ENCODE measurements at places on chromosomes 1 and 21.

DNA sequence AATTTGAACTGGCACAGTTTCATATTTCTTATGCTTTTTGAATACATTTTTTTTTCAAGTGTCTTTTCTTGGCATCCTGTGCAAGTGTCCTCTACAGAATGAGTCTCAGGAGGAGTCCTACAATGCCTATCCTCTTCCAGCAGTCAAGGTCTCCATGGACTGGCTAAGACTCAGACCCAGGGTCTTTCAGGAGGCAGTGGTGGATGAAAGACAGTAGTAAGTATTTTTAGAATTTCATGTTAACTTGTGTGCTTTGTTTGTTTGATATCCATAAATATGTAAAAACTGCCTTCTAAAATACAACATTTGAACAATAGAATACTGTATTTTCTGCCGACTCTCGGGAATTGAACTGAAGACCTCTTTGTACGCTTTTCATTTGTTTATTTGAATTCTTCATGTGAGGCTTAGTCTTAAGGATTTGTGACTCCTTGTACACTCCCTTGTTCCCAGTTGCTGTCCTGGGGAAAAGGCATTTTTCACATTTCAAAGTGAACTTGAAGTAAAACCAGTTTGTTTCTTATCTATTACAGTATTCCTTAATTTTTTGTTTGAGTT is 56.6 kb downstream of the NCF2 start:
- no peak for DNase-seq

- DNase-seq = no peak
These were observed 101.5 kb upstream of the SLFNL1 start for GRCh38 chr1:41122851-41123518.

- DNase-seq = no peak
These were observed 28.8 kb downstream of the ABCG1 start for GRCh38 chr21:42247716-42248115.

- DNase-seq = peak; percentile 50
These were observed 67.4 kb downstream of the ARHGEF10L start for GRCh38 chr1:17606826-17607440.

DNA sequence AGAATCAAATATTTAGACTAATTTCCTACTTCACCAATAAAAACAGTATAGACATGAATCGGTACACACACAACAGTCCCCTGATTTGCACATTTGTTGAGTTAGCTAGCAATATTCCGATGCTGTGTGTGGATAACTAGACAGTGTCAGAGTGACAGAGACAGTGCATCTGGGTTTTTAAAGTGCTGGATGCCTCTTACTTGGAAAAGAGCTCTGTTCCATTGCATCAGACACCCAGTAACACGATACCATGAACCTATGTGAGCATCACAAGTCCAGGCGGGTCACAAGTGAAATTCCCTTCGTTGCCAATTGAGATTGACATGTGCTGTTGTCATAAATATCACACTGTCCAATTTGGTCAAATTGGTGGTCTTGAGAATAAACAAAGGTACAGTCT is 82.0 kb upstream of the ESRRG start:
- no peak for DNase-seq

- no peak for DNase-seq
These were observed 9.2 kb upstream of the TFF1 start for GRCh38 chr21:42375506-42375905.

DNA sequence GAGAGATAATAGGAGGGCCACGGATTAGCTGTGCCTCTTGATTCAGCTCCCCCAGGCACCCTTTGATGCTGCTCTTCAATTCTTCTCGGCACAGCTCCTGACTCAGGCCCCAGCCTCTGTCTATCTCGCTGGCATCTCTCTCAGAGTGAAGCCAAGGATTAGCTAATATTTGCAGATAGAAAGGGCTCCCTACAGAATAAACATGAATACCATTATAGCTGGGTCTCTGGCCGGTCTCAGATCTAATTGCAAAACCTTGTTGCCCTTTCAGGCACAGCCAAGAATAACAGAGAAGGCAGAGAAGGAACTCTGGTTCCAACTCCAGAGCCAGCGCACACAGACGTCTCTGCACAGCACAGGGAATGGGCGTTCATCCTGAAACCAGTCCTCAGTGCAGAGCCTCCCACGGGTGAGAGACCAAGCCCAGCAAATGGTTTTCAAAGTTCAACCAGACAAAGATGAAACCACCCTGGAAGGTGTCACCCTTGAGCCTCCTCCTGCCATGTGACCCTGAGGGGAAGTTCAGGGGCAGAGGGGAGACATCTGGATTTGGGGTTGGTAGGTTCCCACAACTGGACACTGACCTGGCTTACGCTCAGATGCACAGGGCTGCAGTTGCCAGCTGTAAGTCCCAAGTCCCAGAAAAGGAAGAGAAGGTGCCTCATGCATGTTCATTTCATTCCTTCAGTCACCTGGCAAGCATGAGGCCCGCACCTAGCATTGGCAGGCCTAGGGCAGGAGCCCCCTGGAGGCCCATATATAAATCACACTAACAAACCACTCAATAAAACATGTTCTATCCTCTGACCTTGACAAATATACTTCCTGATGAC is 394.0 kb downstream of the NPHP4 start:
- DNase-seq = peak; percentile 12

GRCh38 chr1:31617916-31618746 is 642 bp downstream of the HCRTR1 start:
- no peak for DNase-seq

DNA sequence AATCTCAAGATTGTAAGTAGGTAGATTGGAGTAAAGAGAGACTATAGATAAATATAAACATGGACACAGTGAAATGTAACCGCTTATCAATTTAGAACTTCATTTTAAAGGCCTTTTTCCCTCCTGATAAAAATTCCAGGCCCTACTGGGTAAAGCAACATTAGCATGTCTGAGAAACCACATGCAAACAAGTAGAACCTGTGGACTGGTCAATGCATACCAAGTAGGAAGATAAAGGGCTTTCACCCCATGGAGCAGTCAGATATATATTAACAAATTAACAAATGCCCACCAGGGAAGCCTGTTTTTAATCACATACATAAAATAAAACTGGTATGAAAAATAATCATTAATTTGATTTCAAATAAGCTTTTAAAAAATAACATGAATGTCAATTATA is 8.1 kb downstream of the DPH5 start:
- DNase-seq = no peak

DNA sequence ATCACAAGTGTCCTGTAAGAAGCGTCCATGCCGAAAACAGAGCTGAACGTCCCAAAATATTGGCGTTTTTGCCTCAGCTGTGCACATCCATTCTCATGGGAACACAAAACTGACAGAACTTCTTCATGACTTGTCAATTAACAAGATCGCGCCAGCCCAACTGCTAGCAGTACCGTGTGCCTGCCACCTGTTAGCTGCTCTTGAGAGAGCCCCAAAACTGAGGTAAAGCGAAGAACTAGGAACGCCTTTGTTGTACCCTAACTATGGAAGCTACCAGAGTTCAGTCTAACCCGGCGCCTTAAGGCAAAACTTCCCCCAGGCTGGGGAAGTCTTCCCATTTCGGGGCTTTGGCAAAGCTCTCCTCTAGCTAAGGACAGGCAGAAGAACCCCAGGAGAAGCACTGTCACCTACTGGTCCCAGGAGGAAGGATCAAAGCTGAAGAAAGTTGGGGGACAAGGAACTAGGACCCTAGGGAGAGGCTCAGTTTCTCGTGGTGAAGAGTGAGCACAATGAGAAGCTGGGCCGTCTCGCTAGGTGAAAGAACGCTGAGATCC is 719 bp downstream of the EYA3 start:
- no peak for DNase-seq

DNA sequence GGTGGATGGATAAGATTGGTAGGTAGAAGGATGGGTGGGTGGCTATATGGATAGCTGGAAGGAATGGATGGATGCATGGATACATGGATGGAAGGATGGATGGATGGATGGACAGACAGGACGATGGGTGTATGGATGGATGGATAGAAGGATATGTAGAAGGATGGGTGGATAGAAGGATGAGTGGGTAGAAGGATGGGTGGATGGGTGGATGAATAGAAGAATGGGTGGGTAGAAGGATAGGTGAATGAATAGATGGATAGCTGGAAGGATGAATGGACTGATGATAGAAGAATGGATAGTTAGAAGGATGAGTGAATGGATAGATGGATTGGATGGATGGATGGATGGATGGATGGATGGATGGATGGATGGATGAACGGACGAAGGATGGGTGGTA is 5.0 kb downstream of the MASP2 start:
- DNase-seq = no peak

DNA sequence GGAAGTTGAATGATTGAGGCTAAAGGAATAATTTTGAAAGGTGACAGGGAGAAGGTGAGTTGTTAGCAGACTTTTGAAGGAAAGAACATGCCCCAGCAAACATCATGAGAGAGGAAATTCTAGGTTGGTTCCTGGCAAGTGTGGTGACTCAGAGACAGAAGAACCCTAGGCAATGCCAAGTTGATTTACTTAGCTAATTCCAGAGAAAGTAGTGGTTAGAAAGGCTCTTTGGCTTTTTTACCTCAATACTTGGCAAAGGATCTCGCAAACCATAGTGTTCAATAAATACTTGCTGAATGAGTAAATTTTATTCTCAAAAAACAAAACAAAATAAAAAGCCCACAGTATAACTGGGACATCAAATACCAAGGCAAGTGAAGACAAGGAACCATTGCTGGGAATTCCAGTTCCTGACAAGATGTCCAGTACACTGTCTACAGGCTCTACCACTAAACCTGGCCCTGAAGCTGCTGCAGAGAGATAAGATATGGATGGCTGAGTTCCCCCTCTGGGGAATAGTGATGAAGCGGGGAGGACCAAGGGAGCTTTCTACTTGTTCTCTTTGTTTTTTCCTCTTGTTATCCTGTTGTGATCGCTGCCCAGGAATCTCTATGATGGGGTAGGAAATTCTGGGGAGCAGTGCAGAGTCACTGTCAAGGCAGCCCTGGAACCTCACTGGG is 48.2 kb downstream of the IL12RB2 start:
- DNase-seq = no peak

- DNase-seq = no peak
These were observed 21.5 kb downstream of the EPHB2 start for GRCh38 chr1:22731924-22732720.

GRCh38 chr21:38286739-38287471 is 30.1 kb downstream of the KCNJ15 start:
- no peak for DNase-seq

DNA sequence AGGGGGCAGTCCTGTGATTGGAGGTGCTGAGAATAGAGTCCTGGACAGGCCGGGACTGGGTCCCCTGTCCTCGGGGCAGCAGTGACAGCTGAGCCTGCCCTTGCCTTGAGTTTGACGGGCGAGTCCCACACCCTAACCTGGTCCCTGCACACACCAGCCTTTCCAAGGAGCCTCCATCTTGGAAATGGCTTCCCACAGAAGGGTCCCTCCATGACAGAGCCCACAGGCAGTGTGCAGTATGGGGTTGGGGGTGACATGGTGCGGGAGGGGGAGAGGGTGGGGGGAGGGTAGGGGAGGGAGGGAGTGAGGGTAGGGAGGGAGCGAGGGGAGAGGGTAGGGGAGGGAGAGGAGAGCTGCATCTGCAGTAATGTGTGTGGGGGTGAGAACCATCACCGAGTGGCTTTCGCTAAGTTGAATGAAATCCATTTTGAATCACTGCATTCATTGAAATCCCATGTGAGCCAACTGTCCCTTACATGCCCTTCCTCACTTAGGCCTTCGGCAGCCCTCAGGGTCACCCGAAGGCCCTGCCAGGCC is 10.1 kb upstream of the TMEM52 start:
- no peak for DNase-seq

DNA sequence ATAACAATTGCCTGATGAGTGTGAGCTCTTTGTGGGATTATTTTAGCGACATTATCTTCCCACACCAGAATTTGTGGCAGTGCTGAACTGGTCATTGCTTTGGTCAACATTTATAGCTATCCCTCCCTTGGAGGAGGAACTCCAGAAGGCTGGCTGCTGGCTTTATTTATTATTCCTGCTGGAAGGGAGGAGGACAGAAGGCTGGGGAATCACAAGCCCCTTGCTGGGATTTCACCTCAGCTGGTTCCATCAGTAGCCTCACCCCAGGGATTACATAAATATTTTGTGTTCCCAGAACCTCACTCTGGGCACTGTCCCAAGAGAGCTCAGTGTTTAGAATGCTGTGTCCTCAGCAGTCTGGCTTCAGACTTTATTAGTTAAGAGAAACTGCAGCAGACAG is 102.8 kb upstream of the C1orf21 start:
- peak; percentile 6 for DNase-seq

- DNase-seq = no peak
These were observed 45.5 kb downstream of the NCF2 start for GRCh38 chr1:183544598-183545297.

- DNase-seq = no peak
These were observed 44.4 kb downstream of the DIPK1A start for GRCh38 chr1:92916899-92917298.

- peak; percentile 28 for DNase-seq
These were observed 316.0 kb downstream of the LMO4 start for GRCh38 chr1:87644579-87645190.

GRCh38 chr21:33339135-33339534 is 14.4 kb downstream of the IFNAR1 start:
- no peak for DNase-seq

- DNase-seq = no peak
These were observed 1.5 kb downstream of the HIPK1 start for GRCh38 chr1:113930499-113931161.

- DNase-seq = no peak
These were observed 163.3 kb downstream of the ETS2 start for GRCh38 chr21:38968887-38969543.

- no peak for DNase-seq
These were observed at the start of gene MAP3K21 for GRCh38 chr1:233327651-233328141. MAP3K21 (plus strand) TSS chr1:233327724; CDS start chr1:233328029, 305 bp downstream.

DNA sequence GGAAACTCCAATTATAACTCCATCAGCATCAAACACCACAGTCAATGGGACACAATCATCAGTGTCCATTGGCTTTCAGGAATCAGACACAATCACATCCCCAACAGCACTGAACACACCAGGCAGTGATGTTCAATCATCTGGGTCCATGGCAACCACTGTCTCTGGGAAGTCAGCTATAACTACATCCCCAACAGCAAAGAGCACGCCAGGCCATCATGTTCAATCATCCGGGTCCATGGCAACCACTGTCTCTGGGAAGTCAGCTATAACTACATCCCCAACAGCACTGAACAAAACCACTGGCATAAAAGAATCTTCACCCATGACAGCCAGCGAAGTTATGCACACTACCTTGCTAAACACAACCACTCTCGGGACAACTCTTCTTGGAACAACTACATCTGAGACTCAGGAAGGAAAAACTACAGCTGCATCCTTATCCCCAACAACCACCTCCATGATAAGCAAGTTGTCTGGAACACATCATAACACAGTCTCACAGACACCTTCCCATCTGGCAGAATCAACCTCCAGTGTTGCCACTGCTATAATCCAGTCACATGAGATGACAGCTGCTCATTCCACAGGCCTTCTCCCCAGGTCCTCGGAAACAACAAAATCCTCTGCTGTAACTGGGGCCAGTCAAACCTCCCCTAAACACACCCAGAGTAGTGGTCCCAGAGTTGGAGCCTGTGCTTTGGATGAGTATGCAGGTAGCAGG is 19.9 kb downstream of the CATSPER4 start:
- no peak for DNase-seq

GRCh38 chr1:100448366-100448765 is 89.6 kb upstream of the GPR88 start:
- DNase-seq = no peak

GRCh38 chr1:172070055-172070454 is 228.8 kb downstream of the DNM3 start:
- DNase-seq = no peak

Measured in putamen (tissue), 1 donor.